ENCODE measurements at places on chromosomes 3 and 15.

- DNase-seq, result no peak
Observed at GRCh38 chr15:55239440-55240124, 42.8 kb upstream of the RSL24D1 start.

DNA sequence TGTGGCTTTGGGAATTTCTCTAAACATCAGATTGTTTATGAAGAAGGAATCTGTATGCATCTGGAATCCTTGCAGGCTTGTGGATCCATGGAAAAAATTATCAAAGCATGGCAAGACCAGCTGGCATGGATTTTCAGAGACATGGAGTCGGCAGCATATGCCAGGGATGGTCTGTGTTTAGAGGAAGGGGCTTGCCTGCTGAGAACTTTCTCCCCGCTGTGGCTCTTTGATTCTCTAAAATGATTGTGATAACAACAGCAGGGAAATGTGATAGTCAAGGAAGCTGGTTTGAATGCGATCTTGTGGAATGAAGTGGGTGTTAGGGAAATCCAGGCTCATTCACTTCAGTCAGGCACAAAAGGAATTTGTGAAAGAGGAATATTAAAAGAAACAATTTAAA is 245.7 kb upstream of the THRB start:
- DNase-seq, result no peak

GRCh38 chr3:45509038-45509767 is 85.3 kb upstream of the LIMD1 start:
- peak; percentile 94 for DNase-seq

GRCh38 chr3:195692781-195693427 is 27.9 kb upstream of the MUC20 start:
- no peak for DNase-seq

- peak; percentile 56 for DNase-seq
Observed at GRCh38 chr3:120418866-120419490, 31.8 kb downstream of the FSTL1 start.

GRCh38 chr3:28940530-28940929 is 340.3 kb upstream of the RBMS3 start:
- peak; percentile 88 for DNase-seq

DNA sequence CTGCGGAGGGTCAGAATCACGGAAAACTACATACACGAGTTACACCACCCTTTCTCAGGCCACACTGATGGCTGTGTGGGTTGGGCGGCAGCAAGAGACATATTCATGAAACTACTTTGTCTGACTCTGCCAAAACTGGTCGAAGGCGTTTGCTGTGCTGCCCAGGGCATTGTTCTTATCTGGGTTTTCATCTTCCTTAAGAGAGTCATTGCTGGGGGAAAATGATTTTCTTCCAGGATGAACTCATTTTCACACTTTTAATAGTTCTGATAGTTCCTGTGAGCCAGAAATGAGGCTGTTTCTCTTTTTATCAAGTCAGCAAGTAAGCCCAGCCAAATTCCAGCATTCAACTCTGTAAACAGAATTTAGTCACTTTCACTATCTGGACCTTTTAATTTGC is 47.6 kb downstream of the TRIM71 start:
- peak; percentile 88 for DNase-seq

- no peak for DNase-seq
Observed at GRCh38 chr3:186628756-186629155, 11.4 kb upstream of the FETUB start.

DNA sequence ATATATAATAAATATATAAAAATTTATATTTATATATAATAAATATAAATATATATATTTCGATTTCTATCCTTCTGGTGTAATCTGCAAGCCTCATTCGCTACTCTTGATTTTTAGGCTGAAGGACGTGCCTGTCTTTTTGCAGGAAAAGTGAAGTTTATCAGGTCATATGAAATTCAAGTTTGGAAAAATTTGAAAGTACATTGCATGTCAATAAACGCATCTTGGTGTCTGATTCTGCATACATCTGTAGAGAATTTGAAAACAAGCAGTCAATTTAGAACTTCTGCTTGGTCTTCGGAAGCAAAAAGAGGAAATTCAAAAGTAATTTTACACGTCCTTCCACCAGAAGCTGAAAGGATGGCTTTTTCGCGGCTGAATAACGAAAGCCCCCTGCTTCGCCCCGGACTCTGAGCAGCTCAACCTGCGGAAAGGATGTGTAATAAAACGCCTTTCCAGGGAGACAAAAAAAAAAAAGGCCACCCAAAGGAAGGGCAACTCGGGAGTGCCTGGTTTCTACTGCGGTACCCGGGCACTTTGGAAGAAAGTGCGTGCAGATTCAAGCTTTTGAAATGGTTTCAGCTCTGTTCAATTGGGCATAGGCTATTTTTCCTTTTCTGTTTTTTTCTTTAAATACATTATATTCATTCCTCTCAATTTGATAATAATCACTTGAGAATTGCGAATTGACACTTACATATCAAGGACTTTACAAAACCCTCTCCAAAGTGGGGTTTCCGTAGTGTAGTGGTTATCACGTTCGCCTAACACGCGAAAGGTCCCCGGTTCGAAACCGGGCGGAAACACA is 1.5 kb upstream of the MYNN start:
- peak; percentile 80 for DNase-seq

DNA sequence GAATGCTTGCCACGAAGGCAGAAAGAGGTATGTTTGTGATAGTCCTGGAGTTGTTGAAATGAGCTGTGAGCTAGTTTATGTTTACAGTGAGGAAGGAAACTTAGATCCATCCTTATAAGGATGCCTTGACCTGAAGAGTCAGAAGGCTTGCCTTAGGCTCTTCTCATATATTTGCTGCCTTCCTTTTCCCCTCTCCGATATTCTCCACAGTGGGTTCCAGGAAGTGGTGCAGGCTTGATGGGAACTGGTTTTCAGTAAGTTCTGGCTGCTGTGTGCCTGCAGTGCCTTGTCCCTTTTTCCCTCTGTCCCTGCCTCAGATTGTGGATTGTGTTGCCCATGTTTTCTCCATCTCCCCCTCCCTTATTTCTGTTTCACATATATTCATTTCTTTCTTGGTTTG is 287.3 kb upstream of the UBE2E1 start:
- DNase-seq, result peak; percentile 6

DNA sequence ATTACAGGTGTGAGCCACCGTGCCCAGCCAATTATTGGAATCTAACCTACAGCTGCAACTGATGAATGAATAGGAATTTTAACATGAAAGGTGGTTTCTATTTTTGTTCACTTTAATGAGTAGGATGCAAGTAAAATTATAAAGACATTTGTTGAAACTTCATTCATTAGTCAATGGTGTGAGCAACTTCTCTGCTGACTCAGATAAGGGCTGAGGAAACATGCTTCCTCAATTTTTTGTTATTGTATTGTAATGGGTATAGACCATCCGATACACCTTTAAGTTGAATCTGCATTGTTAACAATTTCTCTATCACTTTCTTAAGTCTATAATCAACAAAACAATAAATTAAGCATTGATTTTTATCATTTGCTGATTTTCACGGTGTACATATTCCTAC is 127.8 kb downstream of the STAG1 start:
- no peak for DNase-seq

DNA sequence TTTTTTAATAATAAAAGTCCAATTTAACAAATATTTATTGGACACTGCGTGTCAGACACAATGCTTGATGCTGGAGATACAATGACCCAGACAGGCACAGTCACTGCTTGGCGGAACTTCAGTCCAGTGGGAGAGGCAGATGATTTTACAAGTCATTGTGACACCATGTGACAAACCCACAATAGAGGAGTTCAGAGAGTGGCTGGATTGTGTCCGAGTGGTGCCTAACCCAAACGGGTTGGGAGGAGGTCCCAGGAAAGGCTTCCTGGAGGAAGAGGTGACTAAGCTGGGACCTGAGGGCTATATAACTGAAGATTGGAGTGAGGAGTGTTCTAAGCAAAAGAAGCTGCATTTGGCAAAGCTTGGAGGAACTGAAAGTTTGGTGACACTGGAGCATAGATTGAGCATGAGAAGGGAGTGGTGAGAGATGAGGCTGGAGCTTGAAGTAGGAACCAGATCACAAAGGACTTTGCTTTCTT is 41.4 kb downstream of the CRTC3 start:
- peak; percentile 81 for DNase-seq

DNA sequence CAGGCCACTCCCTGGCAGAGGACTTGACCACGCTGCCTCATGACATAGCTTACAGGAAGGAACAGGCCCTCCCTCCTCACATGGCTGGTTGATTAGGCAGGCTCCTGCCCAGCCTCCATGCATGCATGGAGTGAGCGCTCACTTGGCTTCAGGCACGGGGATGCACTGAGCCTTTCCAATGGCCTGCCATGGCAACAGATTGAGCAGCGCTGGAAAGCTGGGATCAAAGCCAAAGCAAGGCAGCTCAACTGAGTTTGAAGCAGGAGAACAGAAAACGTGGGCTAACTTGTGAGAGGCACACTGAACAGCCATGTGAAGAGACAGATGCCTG is 5.9 kb upstream of the GRAMD2A start:
- DNase-seq, result peak; percentile 94

DNA sequence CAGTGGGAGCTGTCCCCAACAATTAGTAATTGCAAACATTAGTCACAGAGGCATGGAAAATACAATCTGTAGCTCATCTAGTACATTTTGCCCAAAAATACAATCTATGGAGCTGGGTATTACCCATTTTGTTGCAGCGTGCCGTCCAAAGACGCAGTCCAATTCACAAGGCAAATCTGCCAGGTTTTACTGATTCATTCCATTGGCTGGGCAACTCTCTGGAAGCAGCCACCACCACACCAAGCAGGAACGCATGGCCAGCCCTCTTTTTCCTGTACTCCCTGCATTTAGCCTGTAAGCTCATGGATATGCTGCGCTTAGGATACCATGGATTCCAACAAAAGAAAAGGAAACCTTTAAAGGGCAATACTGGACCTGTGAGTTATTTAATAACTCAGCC is 60.5 kb upstream of the ARRDC4 start:
- no peak for DNase-seq

DNA sequence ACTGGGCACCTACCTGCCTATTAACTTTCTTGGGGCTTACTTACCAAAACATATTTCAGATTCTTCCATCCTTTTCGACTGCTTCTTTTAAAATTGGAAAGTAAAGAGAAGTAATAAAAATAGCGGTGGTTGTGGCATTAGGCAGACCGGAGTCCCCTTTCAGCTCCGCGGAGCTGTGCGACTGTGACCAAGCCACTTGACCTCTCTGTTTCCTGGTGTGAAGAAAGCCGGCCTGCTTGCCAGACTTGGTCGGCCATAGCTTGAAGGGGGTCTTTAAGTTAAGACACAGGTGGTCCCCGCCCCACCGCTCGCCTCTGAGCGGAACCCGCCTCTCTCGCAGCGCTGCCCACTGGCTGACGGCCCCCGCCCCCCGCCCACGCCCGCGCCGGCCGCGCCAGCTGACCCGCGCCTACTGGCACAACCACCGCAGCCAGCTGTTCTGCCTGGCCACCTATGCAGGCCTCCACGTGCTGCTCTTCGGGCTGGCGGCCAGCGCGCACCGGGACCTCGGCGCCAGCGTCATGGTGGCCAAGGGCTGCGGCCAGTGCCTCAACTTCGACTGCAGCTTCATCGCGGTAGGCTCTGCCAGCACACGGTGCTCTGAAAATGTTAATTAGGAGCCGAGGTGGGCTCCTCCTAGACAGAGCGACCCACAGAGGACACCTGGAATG is 18.3 kb downstream of the NOX5 start:
- no peak for DNase-seq

DNA sequence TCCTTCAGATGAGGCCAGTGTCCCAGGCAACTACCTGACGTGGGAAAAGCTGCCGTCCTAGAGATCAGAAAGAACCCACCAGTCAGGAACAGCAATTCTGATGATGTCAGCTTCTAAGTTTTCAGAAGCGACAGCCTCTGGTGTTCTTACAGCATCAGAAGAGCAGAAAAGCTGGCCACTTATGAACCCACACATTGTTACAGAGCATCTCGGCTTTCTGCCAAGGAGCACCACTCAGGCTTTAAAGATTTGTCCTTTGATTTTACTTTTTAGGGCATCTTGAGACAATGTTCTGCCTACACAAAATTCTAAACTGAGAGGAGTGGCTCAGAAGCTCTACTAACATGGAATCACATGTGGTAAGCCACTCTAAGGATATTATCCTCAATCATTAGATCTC is 49.7 kb upstream of the BOC start:
- no peak for DNase-seq

DNA sequence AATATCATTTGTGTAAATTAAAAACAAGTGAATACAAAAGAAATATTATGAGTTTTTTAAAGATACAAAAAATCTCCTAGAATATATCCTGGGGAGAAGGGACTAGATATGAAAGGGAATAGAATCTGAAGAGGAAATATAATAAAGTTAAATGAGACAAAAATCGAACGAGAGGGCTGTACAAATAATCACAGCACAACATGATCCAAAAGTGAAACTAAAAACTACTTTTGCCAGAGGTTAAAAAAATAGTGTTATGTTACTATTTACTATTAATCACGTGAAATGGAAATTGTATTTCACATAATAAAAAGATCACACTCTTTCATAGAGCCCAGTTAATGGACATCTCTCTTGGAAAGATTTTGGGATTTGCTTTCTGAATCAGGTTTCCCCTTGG is 28.6 kb downstream of the CGGBP1 start:
- no peak for DNase-seq

GRCh38 chr3:45441584-45442310 is 53.4 kb downstream of the LARS2 start:
- DNase-seq, result peak; percentile 36

DNA sequence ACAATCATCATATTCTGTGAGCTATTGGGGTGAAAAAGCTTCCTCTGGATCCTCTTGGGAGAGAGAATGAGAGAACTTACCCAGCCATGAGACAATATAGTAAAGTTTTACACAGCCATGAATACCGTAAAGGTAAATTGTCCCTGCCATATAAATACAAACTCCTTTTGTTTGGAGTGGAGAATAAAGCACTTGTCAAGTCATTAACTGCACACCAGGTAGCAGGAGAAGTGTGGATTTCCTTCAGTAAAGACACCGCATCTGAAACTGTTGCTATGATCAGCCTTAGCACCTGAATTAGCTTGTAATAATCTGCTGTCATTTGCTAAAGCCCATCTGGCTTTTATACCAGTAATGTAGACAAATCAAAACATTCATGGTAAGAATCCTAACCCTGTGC is 336.6 kb upstream of the SLCO3A1 start:
- DNase-seq, result no peak

DNA sequence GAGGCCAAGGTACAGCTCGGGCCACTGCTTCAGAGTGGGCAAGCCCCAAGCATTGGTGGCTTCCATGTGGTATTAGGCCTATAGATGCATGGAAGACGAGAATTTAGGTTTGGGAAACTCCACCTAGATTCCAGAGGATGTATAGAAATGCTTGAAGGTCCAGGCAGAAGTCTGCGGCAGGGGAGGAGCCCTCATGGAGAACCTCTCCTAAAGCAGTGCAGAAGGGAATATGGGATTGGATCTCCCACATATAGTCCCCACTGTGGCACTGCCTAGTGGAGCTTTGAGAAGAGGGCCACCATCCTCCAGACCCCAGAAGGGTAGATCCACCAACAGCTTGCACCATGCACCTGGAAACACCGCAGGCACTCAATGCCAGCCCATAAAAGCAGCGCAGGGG is 48.1 kb upstream of the XXYLT1 start:
- no peak for DNase-seq

All from EH (cell line).